ENCODE measurements at places on chromosomes 13 and 19.

GRCh38 chr13:99721606-99722337 is 220.5 kb downstream of the TM9SF2 start:
- no peak for DNase-seq

GRCh38 chr13:31755803-31756212 is 16.5 kb downstream of the RXFP2 start:
- no peak for DNase-seq

GRCh38 chr13:80341756-80342370 is 937 bp upstream of the SPRY2 start:
- DNase-seq: no peak

GRCh38 chr13:44024846-44025195 is 145.1 kb downstream of the LACC1 start:
- no peak for DNase-seq

DNA sequence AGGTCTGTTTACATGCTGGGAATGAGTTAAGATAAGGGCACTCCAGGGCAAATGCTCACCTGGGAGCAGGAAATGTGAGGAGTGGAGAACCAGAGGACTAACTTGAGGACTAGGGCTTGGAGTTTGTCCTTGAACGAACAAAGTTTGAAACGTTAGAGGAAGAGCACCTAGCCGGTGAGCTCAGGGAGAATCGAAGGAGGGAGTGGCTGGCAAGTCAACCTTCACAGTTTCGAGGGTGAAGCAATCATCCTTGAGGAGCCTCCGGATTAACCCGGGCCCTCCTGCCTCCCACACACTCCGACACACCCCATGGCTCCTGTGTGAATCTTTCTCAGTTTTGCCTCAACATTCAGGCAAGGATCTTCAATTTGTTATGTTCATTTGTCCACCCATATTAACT is 58.6 kb downstream of the LMO7 start:
- no peak for DNase-seq

DNA sequence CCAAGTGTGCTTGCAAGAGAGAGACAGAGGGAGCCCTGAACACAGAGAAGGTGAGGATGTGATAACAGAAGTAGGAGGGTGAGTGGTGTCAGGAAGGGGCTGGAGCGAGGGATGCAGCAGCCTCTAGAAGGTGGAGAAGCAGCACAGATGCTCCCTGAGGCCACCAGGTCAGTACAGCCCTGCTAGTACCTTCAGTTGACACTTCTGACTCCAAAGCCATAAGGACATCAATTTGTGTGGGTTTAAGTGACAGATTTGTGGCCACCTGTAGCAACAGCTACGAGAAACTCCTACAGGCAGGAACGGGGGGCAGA is 6.9 kb downstream of the ERICH4 start:
- no peak for DNase-seq

GRCh38 chr19:57599761-57600383 is at the start of gene ZNF530:
ZNF530 (plus strand) TSS chr19:57599885; CDS start chr19:57604346, 4,461 bp downstream.
- peak; percentile 79 for DNase-seq

DNA sequence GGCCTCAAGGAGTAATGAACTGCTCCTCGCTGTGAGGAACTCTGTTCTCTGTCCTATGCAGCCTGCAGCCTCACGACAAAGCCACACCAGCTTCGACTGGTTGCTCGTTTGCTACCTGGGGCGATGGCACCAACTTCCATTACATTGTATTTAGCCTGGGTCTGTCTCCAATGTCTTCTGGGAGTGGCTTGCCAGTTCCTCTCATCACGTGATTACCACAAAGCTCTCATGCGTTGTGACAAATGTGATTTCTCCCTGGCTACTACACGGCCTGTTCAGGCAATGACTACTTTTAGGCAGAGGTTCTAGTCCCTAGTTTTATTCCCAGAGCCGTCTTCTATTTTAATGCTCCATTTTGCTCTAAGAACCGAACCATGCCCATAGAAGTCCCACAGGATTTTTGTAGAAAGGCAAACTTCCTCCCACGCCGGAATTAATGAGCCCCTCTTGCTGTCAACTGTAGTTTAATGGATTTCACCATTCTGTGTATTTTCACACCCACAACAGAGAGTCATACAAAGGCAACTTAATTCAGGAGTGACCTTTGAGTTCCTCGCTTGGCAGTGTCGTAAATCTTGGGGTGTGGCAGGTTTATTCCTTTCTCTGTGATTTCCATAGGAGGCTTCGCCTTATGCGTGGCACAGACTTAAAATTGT is 351.9 kb downstream of the EFNB2 start:
- no peak for DNase-seq
